ENCODE measurements at places on chromosomes 4 and X.

GRCh38 chrX:22135994-22136684, 104.0 kb downstream of the PHEX start:
- peak; percentile 89 for DNase-seq

DNA sequence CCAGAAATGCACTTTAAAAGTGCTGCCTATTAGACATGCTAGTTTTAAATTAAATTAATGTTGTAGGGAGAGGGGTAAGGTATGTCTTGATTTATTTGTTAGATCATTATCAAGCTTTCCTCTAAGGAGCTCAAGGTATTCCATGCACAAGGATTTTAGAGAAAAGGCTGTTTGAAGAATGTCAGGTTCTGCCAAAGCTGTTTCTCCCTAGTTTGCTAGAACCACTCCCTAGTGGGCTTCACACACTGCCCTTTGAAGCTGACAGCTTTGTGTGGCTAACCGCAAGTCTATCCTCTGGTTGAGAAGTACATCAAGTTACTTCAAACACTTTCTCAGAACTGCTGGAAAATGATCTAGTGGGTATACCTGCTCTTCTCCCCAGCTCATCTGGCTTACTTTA, 32.3 kb downstream of the RASL11B start:
- DNase-seq, result no peak

GRCh38 chr4:16116493-16116990, 32.7 kb upstream of the PROM1 start:
- no peak for DNase-seq

GRCh38 chrX:19628011-19628575, 112.8 kb upstream of the MAP3K15 start:
- no peak for DNase-seq

DNA sequence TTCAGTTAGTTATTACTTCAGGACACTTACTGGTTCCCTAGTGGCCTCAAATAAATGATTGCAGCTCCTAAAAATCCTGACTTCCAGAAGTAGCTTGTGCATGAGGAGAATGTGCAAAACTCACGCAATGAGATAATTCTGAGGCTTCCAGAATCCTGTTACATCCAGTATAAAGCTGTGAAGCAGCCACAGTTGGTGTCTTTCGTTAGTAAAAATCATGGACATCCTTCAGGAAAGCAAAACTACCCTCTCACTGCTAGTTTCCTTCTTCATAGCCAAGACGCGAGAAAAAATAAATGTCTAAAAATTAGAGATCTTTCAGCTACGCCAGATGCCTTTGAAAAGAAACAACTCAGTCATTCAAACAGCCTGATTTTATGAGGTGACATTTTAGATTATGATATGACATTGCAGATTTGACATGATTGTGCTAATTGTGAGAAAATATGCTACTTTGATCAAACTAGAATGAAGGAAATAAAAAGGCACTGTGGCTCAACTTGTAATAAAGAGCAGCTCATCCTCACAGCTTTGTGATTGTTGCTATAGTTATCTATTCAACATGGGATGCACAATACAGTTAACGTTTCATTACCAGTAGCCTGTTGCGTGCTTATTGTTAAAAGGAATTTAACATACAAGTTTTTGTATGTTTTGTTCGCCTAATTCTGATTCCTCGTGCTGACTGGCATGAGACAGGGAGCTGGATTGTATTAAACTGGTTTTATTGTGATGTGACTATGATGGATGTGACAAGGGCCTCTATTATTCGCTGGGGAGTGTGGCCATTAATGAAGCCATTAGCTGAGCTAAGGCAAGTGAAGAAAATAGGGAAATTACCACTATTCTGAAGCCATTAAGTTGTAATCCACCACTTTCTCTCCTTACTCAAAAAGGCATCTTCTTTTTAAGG, 40.5 kb downstream of the AFF2 start:
- no peak for DNase-seq

GRCh38 chr4:41466249-41466648, 71.7 kb upstream of the LIMCH1 start:
- DNase-seq, result no peak

DNA sequence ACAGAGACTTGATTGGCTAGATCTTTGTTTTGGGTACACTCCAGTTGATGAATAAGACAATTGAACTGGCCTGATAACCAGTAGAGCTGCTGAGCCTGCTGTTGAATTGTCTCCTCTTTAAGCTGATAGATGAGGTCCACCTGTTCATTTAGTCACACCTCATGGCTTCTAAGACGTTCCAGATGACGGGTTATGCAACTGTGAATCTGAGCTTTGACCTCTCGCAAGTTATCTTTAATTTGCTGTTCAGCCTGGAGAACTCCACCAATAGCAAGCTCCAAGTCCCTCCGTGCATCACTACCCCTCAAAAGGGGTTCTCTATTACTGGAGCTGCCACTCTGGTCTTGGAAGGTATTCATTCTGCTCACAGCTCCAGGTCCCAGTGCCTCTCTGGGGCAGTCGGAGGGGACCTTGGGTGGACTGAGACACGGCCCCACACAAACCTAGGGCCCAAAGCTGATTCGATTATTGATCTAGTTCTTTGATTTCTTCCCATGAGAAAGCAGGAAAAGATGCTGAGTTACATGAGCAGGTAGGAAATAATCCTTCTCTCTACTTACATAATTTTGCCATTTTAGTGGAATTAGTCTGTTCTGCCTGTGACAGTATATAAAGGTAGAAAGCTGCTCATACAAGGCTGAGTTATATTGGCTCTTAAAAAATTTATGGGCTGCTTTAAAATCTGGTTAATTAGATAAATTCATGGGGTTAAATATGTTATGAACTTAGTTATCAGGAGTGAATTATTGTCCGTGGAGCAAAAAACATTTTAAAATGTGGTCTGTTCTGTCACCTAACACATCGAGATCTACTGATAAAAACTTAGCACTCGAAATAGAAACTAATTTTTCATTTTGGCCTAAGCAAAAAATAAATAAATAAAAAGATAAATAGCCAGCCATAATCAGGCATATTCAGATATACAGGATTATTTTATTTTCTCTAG, 6.8 kb downstream of the MMAA start:
- no peak for DNase-seq

GRCh38 chr4:41067369-41067768, 147.0 kb downstream of the APBB2 start:
- DNase-seq, result no peak

GRCh38 chrX:18687856-18688495, 16.1 kb upstream of the RS1 start:
- DNase-seq, result no peak

DNA sequence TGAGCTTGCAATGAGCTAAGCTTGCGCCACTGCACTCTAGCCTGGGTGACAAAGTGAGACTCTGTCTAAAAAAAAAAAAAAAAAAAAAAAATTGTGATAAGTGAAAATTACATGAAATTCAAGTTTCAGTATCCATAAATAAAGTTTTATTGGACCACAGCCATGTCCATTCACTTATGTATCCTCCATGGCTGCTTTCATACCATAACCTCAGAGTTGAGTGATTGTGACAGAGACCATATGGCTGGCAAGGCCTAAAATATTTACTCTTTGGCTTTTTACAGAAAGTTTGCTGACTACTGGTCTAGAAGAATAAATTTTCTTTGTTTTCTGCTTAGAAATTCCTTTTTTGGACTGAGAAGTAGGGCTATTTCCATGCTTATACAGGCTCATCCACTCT, 11.8 kb upstream of the SHISA3 start:
- DNase-seq, result no peak

DNA sequence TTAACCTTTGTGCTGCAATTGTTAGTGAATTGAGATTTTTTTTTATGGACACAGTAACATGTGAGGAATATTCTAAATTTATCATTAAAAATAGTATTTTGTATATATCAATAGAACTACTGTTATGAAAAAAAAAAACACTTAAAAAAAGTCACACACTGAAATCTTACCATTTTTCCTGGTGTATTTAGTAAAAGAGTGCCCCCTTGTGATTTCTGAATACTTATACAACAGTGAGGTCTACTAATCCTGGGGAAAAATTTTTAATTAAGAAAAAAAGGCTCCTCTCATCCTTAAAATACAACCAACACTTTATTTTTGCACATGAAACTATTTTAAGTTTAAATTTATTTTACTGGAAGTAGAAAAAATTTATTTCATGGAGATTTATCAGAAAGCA, 56.4 kb upstream of the SPOCK3 start:
- peak; percentile 53 for DNase-seq

- no peak for DNase-seq
Observed at GRCh38 chr4:74376888-74377483, 12.0 kb downstream of the EREG start.

GRCh38 chrX:35829501-35829900, 31.4 kb downstream of the MAGEB16 start:
- no peak for DNase-seq

DNA sequence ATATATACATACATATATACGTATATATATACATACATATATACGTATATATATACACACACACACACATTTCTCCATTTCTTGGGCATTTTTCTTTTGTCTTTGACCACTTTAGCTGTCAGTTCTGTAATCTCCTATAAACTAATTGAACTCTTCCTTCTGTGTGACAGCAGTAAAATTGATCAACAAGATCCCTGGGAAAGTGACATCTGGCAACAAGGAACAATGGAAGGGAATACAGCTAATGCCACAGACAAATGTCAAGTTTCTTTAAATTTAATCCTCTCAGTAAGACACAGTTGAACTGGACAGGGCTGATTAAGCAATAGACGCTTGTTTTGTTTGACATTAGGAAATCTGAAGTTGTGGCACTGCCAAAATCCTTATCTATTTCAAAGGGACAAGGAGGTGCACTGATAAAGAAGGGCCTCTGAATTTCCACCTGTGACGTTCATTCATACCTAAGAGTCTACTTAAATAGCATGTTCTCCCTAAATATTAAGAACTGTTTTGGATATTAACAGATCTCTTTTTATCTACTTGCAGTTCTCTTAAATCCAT, 126.9 kb downstream of the RNF150 start:
- DNase-seq, result no peak

DNA sequence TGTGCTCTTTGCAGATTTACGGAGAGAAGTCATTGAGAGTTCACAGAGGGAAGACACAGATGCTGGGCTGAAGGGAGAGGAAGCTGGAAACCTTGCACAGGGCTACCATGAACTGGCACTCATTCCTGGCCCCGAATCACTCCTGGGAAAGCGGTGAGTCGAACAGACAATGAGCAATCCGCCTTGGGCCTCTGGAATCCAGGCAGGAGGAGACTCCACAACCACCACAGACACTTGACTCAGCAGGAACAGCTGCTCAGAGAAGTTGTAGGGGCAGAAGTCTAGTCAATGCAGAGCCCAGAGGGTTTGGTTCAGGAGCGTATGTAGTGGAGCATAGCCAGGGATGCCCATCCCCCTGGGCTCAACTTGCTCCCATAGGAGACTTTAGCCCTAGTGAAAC, 62.8 kb upstream of the GRIA3 start:
- no peak for DNase-seq

GRCh38 chr4:7202411-7202810, 10.1 kb downstream of the SORCS2 start:
- DNase-seq, result no peak

GRCh38 chrX:8025705-8026104, 98.5 kb upstream of the PNPLA4 start:
- DNase-seq, result no peak

DNA sequence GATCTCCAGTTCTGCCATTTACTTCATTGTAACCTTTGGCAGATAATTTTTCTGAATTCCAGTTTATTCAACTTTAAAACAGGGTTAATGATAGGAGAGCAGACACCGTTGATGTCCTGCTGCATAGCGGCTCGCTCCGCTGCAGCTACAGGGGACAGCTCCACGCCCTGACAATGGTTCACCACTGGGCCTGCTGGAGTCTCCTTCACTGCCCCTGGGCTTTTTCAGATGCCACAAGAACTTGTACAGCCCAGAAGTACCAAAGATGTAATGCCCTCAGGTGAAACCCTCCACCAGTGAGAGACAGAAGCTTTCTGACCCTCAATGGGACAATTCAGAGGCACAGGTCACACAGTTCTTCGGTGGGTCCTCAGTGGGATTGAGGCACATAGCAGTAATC, 22.7 kb upstream of the SEPTIN11 start:
- DNase-seq, result no peak

DNA sequence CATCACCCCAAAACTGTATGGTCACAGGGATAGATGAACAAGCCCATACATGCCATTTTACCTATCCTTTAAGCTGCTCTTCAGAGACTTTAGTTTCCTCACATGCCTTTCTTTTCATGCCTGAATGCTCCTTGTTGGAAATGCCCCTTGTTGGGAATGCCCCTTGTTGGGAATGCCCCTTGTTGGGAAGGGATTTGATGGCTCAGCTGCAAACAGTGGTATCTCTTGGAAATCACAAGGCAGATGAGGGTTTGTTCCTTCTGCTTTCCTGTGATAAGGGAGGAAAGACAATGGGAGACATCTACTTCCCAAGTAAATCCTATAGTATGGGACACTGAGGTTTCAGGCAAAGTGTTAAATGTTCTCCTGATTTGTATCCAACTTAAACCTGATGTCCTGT, 11.5 kb downstream of the CXCL2 start:
- no peak for DNase-seq

DNA sequence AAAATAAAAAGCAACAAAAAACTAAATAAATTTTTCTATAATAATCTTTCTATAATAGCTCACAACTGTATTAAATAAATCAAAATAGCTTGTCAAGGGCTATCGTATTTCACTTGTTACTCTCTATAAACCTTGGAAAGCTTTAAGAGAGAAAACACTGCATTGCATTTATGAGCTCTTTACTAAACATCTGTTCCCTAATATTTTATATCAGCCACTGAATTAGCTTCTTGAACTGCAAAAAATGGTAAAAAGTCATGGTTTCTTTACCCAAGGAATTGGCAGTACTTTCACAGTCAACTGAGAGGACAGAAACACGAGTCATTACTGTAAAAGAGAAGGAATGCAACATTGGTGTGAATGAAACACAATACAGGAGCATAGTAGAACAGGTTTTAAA, 671.2 kb downstream of the PCDH18 start:
- DNase-seq, result no peak

DNA sequence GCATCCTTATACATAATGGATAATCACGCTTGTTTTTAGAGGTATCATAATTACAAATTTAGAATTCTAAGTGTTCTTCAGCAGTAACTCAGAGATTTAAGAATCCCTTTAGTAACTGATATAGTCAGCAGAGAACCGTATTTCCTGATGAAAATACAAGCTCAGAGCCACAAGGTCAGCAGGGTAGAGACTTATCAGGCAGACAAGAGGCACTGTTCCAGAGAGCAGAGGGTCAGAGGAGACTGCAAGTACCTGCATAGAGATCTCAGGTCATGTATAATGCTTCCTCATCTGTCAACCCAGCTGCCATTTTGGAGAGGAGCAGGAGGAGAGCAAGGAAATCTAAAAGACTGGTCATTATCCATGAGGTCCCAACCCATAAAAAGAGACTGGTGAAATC, 787.1 kb upstream of the FTHL17 start:
- DNase-seq, result no peak
